ENCODE measurements at places on chromosomes 5 and 9.

DNA sequence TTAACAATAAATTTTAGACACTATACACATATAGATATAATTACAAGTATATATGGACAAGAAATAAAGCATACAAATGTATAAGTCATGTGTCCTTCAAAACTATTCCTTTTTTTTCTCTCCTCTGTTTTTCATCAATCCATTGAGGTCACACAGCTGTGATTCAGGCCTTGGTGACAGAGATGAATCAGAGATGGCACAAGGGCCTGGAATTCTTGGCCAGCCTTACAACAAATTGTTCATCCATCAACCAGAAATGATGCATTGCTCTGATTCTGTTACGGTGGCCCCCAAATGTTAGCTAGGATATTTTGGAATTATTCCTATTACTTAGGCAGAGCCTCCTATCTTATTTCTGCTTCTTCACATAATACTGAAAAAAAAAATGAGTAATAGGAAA, 108.7 kb upstream of the MPDZ start:
- no peak for DNase-seq

DNA sequence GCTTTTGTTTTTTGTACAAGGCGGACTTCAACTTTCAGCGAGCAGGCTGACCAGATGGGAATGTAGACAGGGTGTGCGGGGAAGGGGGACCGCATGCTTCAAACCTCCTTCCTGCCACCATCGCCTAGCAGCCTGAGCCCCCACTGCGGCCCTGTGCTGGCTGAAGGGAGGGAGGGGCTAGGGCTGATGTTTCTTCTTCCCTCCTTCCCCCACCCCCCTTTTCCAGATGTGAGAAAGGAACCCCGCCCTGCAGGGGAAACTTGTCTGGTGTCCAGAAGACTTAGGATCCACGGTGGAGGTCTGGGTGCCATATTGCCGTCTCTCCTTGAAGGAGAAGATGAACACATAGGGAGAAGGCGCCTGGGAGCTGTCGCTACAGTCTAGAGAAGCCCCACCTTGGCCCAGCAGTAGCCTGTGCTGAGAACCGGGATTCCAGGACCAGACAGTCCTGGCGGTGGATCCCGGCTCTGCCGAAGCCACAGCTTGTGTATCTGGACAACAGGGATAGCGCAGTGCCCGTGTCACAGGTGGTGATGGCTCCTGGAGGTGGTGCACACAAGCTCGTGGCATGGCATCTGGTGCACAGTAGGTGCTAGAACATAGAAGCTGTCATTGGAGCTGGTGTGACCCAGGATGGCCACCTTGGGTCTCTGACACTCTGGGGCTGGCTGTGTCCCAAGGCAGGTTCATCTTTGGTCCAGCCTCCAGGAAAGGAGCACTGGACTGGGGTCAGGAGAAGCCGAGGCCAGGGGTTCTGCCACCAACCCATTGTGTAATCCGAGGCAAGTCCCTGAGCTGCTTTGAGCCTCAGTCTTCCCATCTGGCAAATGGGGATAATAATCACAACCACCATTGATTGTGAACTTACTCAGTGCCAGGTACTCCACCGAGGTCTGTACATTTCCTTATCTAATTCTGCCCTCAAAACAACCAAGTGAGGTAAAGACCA, 205.6 kb downstream of the C9orf50 start:
- no peak for DNase-seq

- no peak for DNase-seq
These were observed 42.7 kb upstream of the PALM2AKAP2 start for GRCh38 chr9:109737295-109737694.

- no peak for DNase-seq
These were observed 1.5 kb downstream of the NKX2-5 start for GRCh38 chr5:173233347-173234128.

- DNase-seq = no peak
These were observed 287.8 kb downstream of the DTWD2 start for GRCh38 chr5:118700510-118700909.

DNA sequence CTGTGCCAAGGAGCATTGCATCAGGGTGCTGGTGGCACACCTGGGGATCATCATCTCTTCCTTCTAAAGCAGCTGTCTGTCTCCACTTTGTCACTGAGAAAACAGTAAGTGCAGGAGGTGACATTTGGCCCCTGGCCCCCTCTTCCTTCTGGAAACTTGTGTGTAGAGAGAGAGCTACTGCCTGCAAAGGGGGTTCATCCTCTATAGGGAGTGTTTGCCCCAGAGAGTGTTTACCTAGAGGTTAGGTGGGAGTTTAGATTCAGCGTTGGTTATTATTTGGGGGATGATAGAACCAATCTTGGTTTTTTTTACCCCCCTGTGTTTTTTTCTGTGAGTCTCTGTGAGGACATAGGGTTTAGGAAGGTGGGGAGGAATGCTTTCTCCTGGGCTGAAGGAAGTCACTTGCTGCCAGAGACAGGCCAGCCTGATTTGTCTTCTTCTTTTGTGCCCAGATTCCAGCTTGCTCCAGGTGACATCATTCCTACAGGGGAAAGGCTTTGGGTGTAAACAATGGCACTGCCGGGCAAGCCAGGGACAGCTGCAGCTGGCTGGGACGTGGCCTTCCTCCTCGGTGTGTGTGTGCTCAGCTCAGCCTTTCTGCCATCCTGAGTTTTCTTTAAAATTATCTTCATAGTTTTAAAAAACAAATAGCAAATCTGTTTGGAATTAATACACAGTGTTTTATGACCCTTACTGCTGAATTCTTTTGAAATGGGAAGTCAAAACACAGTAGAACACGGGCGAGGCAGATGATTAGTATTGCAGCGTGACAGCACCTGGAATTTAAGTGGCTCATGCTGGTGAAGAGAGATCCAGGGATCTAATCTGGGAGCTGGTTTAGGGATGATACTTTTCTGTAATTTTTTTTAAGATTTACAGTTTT, 24.5 kb downstream of the PRRC2B start:
- no peak for DNase-seq

DNA sequence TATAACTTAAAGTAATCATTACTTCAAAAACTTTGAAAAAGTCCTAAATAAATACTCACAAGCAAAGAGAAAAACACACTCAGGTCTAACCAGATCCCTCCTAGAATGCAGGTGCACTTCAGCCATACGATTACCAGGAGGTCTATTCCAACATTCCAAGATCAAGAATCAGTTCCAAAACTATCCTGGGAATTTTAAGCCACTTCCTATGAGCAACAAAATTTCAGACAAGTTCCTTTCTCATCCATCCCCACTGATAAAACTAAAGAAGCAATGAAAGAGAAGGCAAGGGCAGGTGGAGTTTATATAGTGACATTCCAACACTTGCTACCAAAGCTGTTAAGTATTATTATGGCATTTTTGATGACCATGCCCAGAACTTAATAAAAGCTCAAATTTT, 29.6 kb downstream of the MLLT3 start:
- no peak for DNase-seq

GRCh38 chr5:173835131-173835530, 53.0 kb upstream of the CPEB4 start:
- DNase-seq = no peak

DNA sequence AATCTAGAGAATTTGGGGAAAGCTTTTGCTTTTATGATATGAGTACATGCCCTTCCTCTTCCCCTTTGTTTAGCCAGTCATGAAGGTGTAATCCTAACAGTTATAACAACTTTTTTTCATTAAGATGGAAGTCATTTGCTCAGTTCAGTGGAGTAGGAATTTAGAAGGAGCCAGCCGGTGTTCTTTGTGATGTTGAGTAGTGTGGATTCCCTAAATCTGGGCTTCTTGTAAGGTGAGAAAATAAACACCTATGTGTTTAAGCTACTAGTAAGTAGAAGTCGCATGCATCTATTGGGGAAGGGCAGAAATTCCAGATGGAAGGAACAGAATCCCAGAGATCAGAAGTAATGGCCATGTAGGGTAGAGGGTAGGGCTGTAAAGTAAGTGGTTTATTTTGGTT, 13.6 kb upstream of the CNTLN start:
- no peak for DNase-seq

DNA sequence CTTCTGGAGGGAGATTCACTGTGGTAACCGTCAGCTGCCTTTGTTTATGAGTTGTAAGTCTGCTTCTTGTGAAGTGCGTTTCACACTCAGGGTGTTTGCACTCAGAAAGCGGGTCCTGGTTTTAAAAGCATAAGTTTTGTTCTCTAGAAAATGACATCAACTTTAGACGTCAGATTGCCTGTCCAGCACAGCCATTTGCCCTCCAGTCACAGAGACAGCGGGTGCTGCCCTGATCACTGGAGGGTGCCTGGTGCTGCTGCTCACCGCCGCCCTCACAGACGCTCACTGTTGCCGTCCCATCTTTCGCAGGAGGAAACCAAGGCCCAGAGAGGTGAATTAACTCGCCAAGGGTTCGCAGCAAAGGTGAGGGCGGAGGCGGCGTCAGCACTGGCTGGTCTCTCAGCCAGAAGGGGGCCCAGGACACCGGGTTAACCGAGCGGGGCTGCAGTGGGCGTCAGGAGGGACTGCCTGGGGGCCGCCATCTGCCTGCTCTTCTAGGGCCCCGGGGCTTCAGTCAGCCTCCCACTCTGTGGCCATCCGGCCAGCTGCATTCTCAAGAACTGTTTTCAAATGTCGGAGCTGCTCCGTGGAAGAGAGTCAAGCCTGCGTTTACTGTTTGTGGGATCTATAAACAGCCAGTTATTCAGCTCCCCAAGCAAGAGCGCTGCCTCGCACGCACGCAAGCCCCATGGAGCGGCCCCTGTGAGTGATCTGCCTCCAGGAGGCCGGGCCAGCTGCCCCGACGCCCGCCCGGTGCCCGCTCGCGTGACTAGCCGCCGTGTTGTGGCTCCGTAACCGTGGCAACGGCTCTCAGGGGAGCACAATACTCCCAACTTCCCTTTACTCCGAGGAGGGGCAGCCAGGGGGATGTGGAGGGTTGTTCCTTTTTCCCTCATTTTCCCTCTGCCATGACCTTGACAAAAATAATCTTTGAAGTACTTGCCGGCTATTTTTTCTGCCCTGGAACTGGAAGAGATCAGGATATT, 43.4 kb upstream of the EXOC3 start:
- DNase-seq = no peak

DNA sequence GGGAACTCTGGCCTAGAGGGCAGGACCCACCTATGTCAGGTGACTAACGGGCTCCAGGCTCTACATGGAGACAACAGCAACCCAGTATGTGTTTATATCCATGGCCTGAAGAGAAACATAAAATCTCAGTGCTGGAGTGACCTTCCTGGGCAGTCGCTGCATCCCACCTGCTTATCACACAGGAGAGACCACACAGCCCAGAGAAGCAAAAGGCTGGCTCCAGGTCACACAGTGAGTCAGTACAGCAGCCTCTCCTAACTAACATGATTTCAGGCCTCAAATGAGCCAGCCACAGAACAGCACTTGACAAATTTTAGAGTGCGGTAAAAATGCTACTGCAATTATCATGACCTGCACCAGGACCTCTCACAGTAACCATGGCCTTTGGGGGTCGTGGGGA, 54.0 kb upstream of the TGFBR1 start:
- no peak for DNase-seq

DNA sequence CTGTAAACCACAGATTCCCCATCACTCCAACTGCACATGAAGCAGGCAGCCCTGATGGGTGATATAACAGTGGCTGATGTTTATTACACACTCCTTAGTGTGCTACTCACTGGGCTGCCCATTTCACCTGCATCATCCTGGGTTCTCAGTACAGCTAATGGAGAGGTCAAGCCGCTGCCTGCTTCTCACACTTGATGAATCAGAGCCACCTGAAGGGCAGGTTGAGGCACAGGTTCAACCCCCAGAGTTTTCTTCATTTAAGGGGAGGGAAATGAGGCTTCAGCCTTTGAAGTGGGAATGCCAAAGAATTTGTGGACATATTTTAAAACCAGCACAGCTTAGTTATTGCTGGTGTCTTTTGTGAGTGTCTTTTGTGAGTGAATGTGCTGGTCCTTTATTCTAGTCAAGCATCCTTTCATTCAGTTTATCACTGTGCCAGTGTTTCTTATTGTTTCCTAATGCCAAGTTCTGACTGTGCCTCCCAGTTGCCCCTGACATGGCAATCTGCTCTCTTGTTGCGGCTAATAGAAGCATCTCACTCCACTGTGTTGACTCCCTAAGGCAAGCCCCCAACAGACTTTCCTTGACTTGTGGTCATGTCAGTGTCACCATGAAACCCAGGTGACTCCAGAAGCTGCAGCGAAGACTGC, 109.2 kb downstream of the FBXL7 start:
- no peak for DNase-seq

GRCh38 chr5:132465059-132465707, 25.4 kb downstream of the IRF1 start:
- DNase-seq = no peak

DNA sequence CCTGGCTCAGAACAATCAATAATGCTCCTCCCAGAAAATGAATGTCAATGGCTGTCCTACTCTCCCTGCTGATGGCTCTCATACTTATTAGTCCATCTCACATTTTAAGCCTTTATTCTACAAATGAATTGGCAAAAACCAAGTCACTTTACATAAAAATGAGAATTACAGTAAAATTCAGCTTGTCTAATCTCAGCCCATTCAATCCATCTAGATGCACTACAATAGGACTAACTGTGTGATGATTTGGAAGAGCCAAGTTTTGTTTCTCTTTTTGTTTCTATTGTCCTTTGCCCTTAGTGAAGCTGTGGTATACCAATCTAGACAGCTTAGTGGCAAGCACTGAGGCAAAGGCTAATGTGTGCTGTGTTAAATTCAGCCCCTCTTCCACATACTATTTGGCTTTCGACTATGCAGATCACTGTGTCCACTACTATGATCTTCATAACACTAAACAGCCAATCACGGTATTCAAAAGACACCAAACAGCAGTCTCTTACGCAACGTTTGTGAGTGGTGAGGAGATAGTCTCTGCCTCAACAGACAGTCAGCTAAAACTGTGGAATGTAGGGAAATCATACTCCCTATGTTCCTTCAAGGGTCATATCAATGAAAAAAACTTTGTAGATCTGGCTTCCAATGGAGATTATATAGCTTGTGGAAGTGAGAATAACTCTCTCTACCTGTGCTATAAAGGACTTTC, 140.8 kb upstream of the ZNF462 start:
- no peak for DNase-seq
